ENCODE measurements at places on chromosomes 5 and 9.
A peak's percentile ranks its signal among the peaks of the same experiment; 100 is the strongest.

DNA sequence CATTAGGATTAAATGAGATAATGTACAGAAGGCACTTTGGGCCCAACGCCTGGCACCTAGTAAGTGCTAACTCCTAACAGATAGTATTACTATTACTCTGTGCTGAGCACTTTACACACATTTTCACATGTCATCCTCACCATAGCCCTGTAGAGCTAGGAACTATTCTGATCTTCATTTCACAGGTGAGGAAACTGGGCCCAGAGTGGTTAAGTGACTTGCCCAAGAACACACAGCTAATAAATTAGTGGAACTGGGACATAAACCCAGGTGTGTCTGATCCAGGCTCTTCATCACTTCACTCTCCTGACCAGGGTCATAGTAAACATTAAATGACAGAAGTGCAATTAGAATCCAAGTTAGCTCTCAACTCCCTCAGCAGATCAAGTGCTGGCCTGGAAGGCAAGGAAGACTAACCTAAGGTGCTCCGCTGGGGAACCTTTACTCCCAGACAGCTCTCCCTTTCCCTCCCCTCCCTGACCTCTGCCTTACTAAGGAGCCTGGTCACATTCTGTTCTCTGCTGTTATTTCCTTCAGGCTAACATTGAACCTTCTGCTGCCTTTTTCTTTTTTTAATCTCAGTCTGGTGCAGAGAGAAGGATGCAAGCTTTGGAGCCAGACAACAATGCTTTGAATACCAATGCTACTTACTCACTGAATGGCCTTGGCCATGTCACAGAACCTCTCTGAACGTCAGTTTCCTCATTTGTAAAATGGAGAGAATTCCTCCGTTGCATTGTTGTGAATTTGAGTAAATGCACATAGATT is 4.1 kb upstream of the ADRA1B start:
- no peak for DNase-seq

DNA sequence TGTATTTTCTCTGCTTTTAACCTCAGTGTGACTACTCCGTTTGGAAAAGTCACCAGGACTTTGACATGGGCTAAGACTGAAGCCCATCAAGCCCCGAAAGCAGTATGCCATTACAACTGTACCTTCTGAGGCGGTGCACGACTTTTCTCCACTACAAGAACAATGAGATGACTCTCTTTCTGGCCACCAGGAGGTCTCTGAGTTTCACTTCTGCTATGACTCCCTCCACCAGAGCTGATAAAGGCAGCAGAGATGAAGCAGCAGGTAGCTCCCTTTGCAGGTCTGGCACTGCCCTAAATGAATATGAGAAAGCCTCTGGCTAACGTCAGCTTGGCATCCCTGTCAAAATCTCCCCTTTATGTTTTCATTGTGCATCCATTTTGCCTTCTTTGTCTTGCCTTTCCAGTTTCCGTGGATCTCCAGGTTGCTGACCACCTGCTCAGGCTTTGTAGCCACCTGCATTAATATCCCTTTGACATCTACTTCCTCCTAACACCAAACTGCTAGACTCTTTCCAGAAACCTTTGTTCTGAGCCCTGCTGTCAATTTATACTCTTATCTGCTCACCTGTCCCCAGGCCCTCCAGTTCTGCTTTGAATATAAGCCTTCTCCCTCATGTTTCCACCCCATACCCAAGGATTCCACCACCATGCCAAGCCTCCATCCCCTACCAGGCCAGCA is 221.7 kb downstream of the ZNF608 start:
- no peak for DNase-seq

GRCh38 chr5:107665036-107665570 is 5.6 kb downstream of the EFNA5 start:
- DNase-seq: no peak

DNA sequence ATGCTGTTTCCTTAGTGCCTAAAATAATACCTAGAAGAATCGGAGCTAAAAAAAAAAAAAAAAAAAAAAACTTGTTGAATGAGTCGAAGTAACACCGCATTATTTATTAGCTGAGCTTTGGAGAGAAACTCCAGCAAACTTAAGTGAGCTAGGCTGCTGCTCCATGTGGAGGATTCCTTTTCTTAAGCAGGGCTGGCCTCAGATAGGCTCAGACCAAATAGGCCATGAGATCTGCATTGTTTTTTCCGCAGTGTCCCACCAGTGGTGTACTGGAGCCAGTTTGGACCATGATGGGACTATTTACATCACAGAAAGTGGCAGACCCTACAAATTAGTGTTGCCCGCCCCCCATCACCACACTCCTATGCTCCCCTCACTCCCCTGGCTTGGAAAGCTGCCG is 341.4 kb downstream of the DTWD2 start:
- DNase-seq: no peak

GRCh38 chr5:149811453-149811852 is 81.3 kb downstream of the PPARGC1B start:
- no peak for DNase-seq

- no peak for DNase-seq
Observed at GRCh38 chr9:133090752-133091385, 29.1 kb downstream of the CEL start.

- DNase-seq: no peak
Observed at GRCh38 chr9:85182383-85182782, 512.9 kb downstream of the NTRK2 start.

DNA sequence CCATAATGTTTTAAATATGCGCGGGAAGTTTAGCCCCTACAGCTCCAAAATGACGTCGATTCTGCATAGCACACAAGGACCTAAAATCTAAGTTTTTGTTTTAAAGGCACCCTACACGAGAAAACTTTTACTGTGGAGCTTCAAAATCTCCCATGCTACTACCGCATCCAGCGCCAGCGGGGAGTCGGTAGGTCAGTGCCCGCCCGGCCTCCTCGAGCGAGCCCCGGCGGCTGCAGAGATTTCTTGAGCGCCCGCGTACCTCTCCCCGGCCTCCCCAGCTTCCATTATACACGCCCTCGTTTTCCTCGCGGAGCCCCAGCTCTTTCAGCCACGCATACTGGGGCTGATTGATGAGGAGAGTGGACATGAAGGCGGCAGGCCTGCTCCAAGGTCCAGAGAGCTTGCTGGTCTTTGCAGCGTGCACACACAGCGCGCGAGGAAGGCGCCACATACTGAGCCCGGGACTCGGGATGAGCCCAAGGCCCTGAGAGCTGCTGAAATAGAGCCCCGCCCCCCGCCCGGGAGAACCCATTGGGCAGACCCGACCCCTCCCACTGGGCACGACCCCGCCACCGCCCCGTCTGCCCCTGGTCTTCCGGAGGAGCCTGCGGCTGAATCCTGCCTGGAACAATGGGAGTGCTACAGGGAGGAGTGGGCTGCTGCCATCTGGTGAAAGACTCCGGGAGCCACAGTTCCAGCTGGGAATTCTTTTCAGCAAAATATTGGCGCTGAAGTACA is at the start of gene ALDH7A1:
ALDH7A1 (minus strand) TSS at position 472 of the 738 bp plus-strand sequence; CDS start at position 451, 21 bp downstream.
- peak; percentile 93 for DNase-seq

DNA sequence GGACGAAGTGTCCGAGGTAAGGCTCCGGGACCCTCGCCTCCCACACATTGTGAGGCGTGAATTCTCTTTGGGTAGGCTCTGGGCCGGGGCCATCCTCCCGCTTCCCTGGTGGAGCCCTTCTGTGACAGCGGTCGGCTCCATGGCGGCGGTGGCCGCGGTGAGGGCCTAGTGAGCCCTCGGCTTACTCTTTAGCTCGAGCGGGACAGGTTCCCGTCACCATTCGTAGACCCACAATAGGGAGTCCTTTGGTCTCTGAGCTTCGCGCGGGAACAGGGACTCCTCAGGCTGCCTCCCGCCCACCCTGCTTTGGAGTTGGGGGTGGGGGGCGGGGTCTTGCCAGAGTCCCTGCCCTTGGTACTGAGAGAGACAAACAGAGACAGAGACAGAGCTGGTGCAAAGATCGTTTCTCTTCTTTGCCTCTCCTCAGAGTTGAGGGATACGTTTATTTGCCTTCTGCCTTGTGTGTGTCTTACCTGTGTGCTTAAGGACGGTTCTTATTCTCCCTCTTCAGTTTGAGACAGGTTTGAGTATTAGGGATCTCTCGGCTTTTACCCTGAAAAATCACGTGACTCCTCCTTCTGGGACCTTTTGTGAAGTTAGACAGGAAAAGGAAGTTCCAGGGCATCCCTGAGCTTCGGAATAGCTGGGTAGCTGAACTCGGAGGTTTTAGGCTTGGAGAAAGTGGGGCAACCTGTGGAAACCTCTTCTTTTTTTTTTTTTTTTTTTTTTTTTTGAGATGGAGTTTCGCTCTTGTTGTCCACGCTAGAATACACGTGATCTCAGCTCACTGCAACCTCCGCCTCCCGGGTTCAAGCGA is 833 bp downstream of the ANKHD1 start:
- peak; percentile 73 for DNase-seq

GRCh38 chr5:100464418-100464817 is 70.8 kb upstream of the FAM174A start:
- no peak for DNase-seq

DNA sequence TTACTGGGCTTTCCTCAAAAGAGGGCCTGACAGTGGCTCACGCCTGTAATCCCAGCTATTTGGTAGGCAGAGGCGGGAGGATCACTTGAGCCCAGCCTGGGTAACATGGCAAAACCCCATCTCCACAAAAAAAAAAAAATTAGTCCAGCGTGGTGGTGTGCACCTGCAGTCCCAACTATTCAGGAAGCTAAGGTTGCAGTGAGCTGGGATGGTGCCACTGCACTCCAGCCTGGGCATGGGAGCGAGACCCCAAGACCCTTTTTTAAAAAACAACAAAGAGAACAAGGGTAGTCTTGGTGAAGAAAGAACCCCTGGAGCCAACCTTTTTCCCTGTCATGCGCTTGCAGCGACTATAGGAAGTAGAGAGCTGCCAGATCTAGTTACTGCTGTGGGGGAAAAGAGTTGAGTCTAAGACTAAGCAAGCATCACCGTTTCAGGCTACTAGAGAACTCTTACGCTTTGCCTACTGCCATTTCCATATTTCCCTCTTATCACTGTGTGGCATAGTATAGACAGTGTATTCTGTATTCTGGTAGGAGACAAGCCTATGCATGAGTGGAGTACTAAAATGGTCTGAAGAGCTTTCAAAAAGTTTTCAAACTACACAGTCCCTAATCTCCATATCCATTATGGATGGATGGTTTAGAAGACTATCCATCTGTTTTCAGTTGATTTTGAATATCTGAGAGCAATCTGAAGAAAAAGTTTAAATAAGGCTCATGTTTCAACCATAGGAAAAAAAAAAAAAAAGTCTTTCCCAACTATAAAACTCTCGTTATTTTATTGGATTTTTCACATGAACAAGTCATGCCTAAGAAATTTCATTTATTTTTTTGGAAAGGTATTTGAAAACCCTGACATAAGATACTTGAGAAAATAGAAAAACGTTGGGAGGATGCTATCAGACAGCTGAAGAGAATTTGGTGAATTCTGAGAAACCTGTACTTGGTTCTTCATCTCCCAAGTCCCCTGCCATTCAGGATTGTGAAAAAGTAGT is 2.6 kb downstream of the C9orf40 start:
- no peak for DNase-seq

GRCh38 chr9:103700195-103700962 is 393.7 kb upstream of the SMC2 start:
- no peak for DNase-seq

- no peak for DNase-seq
Observed at GRCh38 chr9:3447143-3447542, 78.7 kb downstream of the RFX3 start.

- no peak for DNase-seq
Observed at GRCh38 chr9:99221266-99221620, 499 bp downstream of the ALG2 start.

GRCh38 chr5:72506158-72506549 is 1.1 kb downstream of the ZNF366 start:
- no peak for DNase-seq

DNA sequence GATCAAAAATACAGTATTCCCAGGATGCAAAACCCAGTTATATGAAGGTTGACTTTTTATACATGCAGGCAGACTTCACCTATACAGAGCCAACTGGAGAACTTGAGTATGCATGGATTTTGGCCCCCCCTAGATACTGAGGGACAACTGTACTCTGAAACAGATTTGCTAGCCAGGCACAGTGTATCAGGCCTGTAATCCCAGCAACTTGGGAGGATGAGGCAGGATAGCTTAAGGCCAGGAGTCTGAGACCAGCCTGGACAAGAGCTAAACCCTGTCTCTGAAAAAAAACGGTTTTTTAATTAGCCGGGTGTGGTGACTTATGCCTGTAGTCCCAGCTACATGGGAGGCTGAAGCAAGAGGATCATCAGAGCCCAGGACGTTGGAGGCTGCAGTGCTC is 21.9 kb downstream of the PTBP3 start:
- no peak for DNase-seq

DNA sequence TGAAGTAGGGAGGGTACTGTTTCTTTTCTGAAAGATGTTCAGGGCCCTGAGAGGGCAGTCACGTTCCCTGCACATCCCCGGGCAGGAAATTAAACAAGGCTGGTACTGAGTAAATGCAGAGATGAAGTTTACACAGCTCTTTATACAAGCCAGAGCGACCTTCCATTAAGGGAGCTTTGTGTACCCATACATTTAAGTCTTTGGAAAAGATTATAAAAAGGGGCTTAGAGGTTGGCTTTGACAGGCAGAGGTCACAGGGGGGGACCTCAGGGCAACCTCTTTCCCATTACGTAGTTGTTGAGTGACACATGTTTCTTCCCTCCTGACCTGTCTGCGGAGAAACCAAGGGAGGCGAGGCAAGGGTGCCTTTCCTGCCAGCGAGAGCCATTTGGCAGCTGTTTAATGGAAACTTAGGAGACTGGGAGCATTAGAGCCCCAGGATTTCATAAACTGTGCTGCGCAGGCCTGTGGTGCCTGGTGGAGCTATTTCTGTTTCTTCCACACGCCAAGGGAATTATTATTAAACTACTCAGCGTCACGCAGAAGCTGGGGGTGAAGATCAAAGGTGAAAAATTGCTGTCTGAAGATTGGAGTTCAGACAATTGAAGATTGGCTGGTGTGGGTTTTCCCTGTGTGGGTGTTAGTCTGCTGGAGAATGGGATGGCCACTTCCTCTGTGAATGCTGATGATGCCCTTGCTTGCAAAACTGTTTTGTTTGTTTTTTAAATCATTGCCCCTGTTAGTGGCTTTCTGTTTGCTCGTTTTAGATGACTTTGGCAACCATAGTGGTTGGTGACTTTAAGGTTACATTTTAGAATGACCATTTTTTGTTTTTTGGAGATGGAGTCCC is 3.2 kb upstream of the SMIM32 start:
- peak; percentile 74 for DNase-seq

DNA sequence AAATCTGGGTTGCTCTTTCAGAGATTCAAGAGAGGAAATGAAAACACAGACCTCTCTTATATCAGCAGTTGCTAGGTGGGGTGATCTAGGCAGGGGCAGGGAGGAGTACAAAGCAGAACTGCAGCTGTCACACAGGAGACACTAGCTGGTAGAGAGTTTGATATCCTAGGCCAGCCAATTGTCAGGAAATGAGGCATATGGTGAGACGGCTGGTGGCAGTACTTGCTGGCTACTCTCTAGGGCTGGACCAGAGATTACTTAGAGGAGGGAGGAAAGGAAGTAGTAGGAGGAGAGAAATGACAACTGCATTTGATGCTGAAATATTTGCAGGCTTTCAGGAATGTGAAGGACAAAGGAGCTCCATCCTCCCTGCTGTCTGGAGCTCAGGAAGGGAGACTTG is 113.8 kb downstream of the TRIM32 start:
- no peak for DNase-seq

GRCh38 chr9:134162926-134163370 is 1.4 kb downstream of the RNU6ATAC start:
- no peak for DNase-seq

- DNase-seq: no peak
Observed at GRCh38 chr9:126973651-126974529, 59.3 kb downstream of the RALGPS1 start.

GRCh38 chr9:33851301-33851700 is 34.3 kb downstream of the UBE2R2 start:
- DNase-seq: no peak

GRCh38 chr5:38556599-38557307 is at the start of gene LIFR:
Gene LIFR (minus strand): TSS chr5:38556646. CDS start chr5:38530647, 25,999 bp downstream.
- DNase-seq: peak; percentile 90

GRCh38 chr9:137218754-137219271 is 3.2 kb downstream of the RNF208 start:
- no peak for DNase-seq
